Neural crest cell (in vitro differentiated cells): ENCODE measurements at places on chromosomes 1 and 21. TPM values are rescaled to one million over a fixed set of nuclear protein-coding genes. Genes with fewer than 3 reads are reported as not detected.

GRCh38 chr1:176800978-176801513, 338.1 kb downstream of the PAPPA2 start:
- DNase-seq = no peak

ATAD3A gene
- 54.4 and 58.0 TPM in 2 replicates for total RNA-seq

THEM5 gene
- total RNA-seq = not detected in 2 replicates

SLC30A10 gene
- 0.63 and 0.73 TPM in 2 replicates for total RNA-seq
